ENCODE measurements at places on chromosomes 2 and 18.

DNA sequence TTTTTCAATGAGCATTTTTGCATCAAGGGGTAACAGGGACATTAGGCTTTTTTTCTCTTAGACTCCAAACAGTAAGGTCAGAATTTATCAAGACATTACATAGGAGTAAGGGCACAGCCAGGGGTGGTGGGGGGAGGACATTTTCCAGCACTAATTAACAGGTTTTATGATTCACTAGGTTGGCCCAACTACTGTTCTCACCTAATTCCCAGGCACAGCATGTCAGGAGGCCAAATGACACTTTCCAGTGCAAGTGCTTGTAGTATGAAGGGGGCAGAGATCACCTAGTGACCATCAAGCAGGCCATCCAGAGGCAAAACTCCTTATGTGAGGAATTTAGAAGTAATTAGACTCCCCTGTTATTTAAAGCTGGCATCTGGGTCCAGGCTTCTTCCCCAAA is 3.9 kb upstream of the MBD2 start:
- DNase-seq: no peak

GRCh38 chr18:61503688-61504087 is 170.5 kb downstream of the CDH20 start:
- no peak for DNase-seq

GRCh38 chr2:169118060-169118459 is 48.7 kb downstream of the DHRS9 start:
- no peak for DNase-seq

DNA sequence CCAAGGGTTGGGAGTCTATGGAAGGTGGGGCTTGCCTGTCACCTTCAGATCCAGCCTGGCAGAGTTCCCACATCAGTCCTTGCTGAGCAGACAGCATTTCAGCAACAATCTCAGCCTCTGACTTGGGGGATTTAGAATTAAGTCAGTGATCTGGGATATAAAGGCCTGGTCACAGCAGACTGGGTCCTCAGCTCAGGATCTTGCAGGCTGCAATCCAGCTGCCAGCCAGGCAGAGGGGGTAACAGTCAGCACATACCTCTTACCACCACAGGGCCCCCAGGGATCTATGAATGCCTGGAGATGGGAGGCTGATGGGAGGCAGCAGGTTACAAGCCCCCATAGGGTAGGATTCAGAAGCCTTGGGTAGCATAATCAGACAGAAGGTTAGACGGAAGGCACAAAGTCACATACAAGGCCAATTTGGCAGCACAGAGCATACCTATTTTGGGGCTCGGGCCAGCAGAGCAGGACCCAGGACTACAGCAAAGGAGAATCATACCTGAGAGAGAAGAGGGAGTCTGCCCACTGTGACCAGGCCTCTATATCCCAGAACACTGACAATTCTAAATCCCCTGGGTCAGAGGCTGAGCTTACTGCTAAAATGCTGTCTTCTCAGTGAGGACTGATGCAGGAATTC is 163.5 kb downstream of the MTCL1 start:
- DNase-seq: no peak

GRCh38 chr2:42474765-42475454 is 18.9 kb downstream of the KCNG3 start:
- DNase-seq: no peak

GRCh38 chr2:85462322-85462721 is 43.8 kb downstream of the SH2D6 start:
- DNase-seq: no peak

- DNase-seq: no peak
These were observed 10.7 kb upstream of the WDSUB1 start for GRCh38 chr2:159297042-159297707.

GRCh38 chr18:3075491-3075890 is 62.5 kb upstream of the LPIN2 start:
- DNase-seq: no peak

- no peak for DNase-seq
These were observed at the start of gene HMSD for GRCh38 chr18:63949068-63949737. Gene HMSD, plus strand, starts transcription at chr18:63949301. Its CDS starts 4,155 bp downstream, at chr18:63953456.

GRCh38 chr2:54966837-54967236 is 83.4 kb downstream of the RTN4 start:
- no peak for DNase-seq

DNA sequence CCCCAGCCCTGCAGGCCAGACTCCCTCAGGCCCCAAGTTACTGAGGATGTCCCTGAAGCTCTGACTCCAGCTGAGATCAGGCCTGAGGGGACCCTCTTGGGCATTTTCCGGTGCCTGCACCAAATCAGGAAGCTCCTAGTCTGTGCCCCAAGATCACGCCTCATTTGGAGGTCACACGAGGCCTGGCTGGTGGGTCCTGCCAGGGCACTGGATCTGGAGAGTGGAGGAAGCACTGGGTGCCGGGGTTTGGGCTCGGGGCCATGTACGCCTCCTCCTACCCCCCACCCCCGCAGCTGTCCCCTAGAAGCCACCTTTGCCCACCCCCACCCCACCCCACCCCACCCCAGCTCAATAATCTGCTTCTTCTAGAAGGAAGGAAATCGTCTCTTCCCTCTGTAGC is 16.2 kb downstream of the SH2D6 start:
- no peak for DNase-seq

- DNase-seq: no peak
These were observed 78.5 kb downstream of the RAB31 start for GRCh38 chr18:9786631-9787030.

DNA sequence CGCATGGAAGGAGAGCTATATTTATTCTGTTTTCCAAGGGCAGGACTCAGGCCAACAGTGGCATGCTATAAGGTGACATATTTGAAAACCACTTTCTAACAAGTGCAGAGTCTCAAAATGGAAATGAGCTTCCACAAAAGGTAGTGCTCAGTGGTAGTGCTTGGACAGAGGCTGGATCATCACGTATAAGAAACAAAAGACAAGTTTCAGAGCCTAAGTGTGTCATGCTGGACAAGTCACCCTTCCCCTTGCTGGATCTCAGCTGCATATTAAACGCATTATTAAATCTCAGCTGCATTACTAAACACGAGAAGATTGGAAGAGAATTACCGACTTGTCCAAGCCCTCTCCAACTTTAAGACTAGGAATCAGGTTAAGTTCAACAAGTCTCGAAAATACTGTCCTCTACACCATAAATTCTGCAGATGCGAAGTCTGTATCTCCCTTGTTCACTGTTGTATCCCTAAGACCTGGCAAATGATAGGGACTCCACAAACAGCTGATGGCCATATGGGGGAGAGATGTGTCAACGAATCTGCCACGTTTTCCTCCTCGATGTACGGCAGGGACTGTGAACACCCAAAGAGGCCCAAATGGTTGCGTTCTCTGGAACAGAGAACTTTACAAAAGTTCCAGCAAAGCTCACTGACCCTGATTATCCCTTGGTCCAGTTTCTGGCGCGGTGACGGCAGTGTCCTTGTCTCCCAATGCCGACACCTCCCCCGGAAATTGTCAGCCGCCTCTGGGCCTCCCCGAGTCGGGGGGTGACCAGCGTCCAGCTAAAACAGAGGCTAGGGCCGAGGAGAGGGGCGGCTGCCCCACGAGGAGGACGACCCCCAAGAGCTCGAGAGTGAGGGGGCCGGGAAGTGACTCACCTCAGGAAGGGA is 611 bp downstream of the NOL10 start:
- no peak for DNase-seq

DNA sequence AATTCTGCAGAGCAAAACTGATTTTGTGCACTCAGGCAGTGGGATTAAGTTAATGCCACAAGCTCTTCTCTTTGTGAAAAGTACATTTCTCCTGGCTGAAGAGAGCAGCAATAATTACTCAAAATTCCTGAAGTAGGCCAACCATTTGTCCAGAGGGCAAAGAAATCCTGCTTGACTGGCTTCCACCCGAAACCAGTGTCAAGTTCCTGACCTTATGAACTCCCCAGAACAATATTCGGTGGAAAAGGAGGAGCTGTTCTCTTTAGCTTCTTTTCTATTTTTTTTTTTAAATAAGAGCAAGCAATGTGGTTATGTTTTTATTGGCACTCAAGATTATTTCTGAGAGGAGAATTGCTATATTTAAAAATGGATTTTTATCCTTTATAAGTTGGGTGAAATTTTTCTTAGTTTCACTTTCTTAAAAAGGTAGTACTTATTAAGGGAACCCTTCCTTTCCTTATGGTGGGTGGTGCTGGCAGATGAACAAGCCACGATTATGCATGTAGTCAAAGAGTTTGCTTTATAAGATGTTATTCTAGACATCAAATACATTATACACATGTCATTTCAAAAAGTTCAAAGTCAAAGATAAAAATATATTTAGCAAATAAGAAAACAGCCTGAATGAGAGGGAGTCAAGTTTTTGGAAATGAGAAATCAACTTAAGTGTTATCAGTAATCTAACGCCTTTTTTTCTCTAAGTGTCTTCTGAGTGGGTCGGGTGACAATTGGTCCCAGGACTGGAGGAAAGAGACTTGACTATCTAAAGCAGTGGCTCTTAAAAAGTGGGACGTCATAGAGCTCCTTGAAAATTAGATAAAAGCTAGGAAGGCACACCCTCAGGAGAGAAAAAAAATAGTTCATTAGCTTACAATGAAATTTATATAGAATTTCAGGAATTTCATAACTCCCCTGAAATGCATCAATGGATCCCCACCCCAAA is 194.5 kb downstream of the IKZF2 start:
- no peak for DNase-seq

GRCh38 chr2:200482194-200482593 is 27.7 kb downstream of the KCTD18 start:
- no peak for DNase-seq

- DNase-seq: no peak
These were observed 17.4 kb downstream of the ZNF532 start for GRCh38 chr18:58882044-58882443.

- DNase-seq: no peak
These were observed 254.9 kb downstream of the ZNF521 start for GRCh38 chr18:25097057-25097456.

- DNase-seq: no peak
These were observed 228.9 kb downstream of the RBM43 start for GRCh38 chr2:151032741-151033191.

- DNase-seq: no peak
These were observed 479.7 kb downstream of the PARD3B start for GRCh38 chr2:205024822-205025518.

- DNase-seq: no peak
These were observed 203.3 kb downstream of the PIEZO2 start for GRCh38 chr18:10946058-10946457.

- no peak for DNase-seq
These were observed 38.9 kb upstream of the FHL2 start for GRCh38 chr2:105437708-105438103.

DNA sequence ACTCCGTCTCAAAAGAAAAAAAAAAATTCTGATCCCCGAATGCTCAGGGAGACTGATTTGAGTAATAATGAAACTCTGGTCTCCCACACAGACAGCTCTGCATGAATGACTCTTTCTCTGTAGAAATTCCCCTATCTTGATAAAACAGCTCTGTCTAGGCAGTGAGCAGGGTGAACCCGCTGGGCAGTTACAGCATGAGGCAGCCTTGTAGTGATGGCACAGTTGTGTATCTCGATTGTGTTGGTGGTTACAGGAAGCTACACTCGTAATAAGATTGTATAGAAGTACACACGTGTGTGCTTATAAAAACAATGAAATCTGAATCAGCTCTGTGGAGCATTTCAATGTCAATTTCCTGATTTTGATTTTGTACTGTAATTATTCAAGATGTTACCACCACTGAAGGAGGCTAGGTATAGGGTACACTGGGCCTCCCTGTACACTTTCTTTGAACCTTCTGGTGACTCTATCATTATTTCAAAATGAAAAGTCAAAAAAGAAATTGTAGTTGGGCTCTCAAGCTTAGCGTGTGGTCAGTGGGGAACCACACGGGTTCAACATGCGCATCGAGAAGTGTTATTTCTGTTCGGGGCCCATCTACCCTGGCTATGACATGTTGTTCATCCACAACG is 34.9 kb upstream of the ATP8B1 start:
- no peak for DNase-seq

DNA sequence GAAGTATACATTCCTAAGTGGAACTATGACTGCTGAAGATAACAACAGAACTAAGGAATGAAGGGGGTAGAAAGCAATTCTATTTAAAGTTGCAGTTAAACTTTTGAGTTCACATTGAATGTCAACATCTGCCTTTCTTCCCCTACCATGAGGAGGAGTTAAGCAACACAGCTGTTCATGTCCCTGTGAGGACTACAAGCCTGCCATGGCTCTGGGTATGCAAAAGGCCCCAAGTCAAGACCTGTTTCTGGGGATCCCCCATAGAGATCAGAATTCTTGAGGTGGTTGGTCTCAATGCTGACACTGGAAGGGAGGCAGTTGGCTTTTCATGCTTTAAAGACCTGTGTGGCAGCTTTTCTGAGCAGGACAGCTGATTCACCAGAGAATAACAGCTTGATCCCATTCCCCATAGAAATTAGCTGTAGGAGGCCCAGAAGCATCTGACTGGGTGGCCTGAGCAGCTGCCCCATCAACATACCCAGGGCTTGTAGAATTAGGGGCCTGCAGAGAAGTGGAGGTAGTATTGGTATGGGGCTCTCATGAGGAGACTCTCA is 131.0 kb downstream of the SETBP1 start:
- no peak for DNase-seq

DNA sequence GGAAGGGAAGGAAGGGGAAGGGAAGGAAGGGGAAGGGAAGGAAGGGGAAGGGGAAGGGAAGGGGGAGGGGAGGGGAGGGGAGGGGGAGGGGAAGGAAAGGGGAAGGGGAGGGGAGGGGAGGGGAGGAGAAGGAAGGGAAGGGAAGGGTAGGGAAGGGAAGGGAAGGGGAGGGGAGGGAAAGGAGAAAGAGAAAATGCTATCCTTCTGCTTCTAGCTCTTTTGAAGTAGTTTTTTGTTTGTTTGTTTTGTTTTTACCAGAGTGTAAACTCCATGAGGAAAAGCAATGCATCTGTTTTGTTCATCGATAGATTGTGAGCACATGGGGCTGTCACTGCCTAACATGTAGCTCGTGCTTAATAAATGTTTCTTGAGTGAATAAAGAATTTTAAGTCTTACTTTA is 1592.7 kb upstream of the ACVR2A start:
- DNase-seq: no peak

DNA sequence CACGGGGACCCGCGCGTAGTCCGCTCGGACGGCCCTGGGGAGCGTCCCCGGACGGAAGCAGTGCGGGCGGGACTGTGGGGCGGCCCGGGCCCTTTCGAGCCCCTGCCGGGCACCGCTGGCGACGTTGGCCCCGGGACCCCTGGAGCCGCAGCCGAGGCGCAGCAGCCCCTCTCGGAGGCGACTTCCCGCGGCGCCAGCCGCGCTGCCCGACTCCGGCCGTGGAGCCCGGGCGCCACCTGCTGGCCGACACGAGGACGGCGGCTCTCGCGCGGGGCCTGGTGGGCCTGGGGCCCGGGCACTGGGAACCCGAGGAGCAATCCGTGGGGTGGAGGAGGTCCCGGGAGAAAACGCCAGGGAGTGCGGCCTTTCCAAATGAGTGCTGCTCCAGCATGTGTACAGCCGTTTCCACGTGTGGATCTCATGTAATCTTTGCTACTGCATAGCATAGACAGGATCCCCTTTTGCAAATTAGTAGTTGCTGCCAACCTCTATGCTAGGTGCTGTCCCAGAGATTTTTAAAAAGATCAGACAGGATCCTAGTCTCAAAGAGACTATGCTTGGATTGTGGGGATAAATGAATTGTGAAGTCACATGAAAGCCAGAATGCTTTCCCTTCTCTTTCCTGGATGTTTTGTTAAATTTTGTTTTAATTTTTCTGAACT is 4.0 kb downstream of the ID2 start:
- DNase-seq: no peak
